Foreskin keratinocyte (primary cell): ENCODE measurements at places on chromosomes 6 and 20. TPM values are rescaled to one million over a fixed set of nuclear protein-coding genes. Genes with fewer than 3 reads are reported as not detected.
A peak's percentile ranks its signal among the peaks of the same experiment; 100 is the strongest.

- DNase-seq, result no peak
These were observed 483.8 kb upstream of the JARID2 start for GRCh38 chr6:14762077-14762476.

GRCh38 chr20:45323731-45324130 lies 15.6 kb upstream of the MATN4 start:
- peak; percentile 67 for DNase-seq

DNA sequence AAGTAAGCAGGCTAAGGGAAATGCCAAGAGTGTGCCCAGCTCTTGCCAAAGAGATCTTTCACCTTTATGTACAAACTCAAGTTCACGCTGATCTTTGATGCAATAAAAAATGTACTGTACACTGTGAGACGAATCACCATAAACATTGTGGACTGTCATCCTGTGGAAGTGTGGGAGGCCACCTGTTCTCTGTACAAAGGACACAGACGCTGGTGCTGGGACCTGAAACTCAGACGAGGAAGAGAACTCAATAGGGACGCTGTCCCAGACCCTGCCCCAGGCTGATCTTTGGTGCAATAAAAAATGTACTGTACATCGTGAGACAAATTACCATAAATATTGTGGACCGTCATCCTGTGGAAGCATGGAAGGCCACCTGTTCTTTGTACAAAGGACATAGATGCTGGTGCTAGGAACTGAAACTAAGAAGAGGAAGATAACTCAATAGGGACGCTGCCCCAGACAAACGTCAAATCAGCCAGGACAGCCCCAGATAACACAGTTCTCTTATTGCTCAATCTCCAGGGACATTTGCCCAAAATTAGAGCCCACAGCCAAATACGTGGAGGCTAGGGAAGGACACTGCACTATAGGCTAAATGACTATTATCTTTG lies 312.7 kb upstream of the SGK1 start:
- DNase-seq, result no peak

DNA sequence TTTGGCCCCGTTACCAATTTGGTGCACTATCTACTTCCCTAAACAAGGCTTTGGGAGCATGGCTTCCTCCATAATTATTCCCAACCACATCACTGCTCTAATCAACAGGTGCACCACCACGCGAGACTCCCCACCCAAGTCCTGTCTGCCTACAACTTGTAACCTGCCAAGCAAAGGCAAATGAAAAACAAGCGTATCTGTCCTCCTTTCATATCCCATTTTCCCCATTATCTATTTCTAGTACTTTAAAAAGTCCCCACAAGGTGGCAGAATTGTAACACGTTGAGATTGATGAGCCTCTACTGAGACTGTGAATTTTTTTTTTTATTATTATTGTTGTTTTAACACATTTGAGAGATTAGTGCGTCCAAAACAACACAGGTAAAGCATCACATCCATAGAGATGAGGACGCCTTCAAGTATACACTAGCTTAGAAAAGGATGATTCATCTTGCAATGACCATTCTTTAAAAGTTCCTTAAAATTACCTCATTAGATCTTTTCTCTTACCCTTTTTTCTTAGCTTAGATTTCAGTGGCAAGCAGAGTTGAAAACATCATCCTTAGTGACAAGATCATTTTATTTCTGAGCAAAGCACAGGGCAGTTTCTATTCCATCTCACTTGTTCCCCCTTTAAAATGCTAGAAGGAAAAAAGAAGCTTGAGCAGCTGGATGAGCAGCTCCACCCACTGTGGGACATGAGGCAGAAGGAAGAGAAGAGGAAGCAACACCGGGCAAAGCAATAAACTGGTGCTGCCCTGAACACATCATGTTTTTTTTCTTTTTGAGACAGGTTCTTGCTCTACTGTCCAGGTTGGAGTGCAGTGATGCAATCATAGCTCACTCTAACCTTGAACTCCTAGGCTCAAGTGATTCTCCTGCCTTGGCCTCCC lies 210.8 kb downstream of the ARHGAP18 start:
- peak; percentile 68 for DNase-seq

GRCh38 chr20:1396264-1396663 lies 3.4 kb upstream of the FKBP1A start:
- no peak for DNase-seq

Gene ECT2L
- not detected in 2 replicates for total RNA-seq

Gene LKAAEAR1
- total RNA-seq, result 0.17 TPM in 1 of 2 replicates, not detected in the other

Gene ZNF391
- total RNA-seq, result 3.5 and 3.8 TPM in 2 replicates

Gene CLDN20
- not detected in 2 replicates for total RNA-seq
